ENCODE measurements at places on chromosomes 3 and 15.

DNA sequence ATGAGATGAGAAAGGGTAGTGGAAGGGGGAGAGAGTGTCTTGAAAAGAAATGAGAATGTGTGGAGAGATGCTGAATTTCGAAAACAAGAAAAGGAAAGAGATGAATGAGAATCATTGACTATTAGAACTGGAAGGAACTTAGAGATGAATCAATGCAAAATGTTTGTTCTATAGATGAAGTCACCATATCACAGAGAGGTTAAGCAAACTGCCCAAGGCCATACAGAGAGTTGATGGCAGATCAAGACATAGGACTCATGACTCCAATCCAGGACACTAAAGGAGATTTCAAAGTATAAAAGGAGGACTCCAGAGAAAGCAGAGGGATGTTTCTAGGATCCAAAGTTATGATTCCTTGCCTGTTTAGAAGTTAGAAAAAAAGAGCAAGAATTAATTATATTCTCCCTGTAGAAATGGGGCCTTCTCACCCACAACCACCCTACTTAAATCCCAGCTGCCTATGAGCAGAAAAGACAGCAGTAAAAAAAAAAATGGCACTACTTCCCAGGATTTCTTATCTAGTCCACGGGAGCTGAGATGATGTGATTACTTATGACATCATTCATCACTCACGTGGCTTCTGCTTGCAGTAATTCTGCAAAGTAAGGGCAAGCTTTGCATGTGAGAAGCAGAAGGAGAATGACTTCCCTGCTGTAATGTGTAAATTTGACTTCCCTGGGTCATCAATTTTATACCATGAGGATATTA lies 210.8 kb upstream of the MRPL3 start:
- DNase-seq = no peak

- peak; percentile 79 for DNase-seq
Measured at GRCh38 chr15:38651328-38652038, 86.9 kb upstream of the RASGRP1 start.

- no peak for DNase-seq
Measured at GRCh38 chr3:143831208-143831607, 17.1 kb downstream of the SLC9A9 start.

- DNase-seq = no peak
Measured at GRCh38 chr3:77412584-77412983, 372.7 kb downstream of the ROBO2 start.

DNA sequence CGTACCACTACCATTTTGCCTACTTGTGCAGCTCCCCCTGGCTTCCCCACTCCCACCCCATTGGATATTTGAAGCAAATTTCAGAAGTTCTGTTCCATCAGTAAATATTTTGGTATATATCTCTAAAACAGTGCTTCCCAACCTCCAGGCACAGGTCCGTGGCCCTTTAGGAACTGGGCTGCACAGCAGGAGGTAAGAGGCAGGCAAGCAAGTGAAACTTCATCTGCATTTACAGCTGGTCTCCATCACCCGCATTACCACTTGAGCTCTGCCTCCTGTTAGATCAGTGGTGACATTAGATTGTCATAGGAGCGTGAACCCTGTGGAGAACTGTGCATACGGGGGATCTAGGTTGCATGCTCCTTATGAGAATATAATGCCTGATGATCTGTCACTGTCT lies 97.2 kb upstream of the LRRFIP2 start:
- no peak for DNase-seq

DNA sequence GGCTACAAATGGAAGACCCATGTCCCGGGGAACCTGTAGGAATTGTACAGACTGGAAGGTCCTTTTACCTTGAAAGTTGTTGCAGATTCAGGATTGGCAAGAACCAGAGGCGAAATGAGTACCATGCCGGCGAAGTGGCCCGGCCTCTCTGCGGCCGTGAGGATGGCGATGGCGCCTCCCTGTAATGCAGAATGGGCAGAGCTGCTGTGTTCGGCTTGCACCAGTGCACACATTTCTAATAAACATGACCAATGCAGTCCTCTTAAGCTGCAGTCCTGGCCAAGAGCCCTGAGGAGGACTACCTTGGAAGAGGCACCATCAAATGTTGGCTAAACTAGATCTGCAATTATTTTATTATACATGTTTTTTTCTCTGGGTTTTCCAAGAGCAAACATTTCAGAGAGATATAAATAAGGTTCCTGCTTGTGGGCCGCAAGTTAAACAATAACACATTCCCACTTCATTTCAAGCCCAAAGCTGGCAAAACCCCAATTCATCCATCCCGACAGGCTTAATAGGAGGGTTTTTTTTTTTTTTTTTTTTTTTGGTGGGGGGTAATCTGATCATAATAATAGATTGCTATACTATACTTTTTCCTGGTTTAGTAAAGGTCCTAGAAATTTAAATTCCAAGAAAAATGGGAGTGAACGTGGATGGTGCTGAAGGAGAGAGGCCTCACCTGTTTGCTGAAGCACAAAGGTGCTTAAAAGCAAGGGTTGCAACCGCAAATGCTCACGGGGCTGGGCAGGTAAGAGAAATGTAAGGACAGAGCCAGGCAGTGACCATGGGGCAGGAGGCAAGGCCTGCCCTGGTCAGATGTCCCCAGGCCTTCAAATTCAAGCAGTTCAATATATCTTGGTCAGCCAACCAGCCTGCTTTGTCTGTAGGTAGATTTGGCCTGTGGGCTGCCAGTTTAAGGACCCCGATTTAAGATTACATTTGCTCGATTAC lies 48.5 kb downstream of the ABTB1 start:
- no peak for DNase-seq

GRCh38 chr3:45666757-45667431 lies 22.3 kb upstream of the SACM1L start:
- no peak for DNase-seq

DNA sequence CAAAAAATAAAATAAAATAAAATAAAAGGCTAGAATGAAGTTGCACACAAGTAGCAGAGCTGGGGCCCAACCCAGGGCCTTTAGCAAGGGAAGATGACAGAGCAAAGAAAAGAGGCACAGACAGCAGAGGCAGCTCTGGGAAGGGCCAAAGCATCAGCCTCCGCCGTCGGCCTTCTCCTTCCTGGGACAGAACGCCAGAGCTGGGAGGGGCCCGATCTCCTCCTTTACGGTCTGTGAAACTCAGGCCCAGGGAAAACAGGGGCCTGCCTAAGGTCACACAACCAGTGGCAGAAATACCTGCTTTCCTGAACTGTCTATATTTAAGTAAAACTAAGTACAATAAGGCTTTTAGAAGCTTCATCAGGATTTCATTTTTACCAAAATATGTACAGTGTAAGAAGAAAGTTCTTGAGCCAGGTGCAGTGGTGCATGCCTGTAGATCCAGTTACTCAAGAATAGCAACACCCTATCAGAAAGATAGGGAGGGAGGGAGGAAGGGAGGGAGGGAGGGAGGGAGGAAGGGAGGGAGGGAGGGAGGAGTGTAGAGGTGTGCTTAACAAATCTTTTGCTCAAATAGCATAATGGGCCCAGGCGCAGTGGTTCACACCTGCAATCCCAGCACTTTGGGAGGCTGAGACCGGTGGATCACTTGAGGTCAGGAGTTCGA lies 43.0 kb upstream of the MUC4 start:
- DNase-seq = no peak

All from activated CD8-positive, alpha-beta T cell treated with anti-CD3 and anti-CD28 coated beads, Interleukin-2, amount 10 ng/mL, durations not matched to agents 7 days and 5 days (primary cell).